Smooth muscle cell of the umbilical artery (primary cell): ENCODE measurements at places on chromosomes 6 and 20. TPM values are rescaled to one million over a fixed set of nuclear protein-coding genes. Genes with fewer than 3 reads are reported as not detected.

The SNTA1 gene
- 10.9 and 18.1 TPM in 2 replicates for total RNA-seq

The ZFP57 gene
- total RNA-seq, result 0.69 TPM in 1 of 2 replicates, not detected in the other

The POU5F1 gene
- 0.30 and 0.51 TPM in 2 replicates for total RNA-seq

The NELFCD gene
- 32.4 and 51.3 TPM in 2 replicates for total RNA-seq

The ARMH2 gene
- not detected in 2 replicates for total RNA-seq

The LAMA2 gene
- 14.1 and 81.4 TPM in 2 replicates for total RNA-seq

The RIPOR3 gene
- 1.2 and 8.6 TPM in 2 replicates for total RNA-seq

The CCDC170 gene
- total RNA-seq, result 0.30 and 0.32 TPM in 2 replicates

The THBS2 gene
- 1,449 and 1,500 TPM in 2 replicates for total RNA-seq
